ENCODE measurements at places on chromosomes 1 and 21. TPM values are rescaled to one million over a fixed set of nuclear protein-coding genes. Genes with fewer than 3 reads are reported as not detected.

DUSP10 gene
- 28.8 TPM for total RNA-seq

DNA sequence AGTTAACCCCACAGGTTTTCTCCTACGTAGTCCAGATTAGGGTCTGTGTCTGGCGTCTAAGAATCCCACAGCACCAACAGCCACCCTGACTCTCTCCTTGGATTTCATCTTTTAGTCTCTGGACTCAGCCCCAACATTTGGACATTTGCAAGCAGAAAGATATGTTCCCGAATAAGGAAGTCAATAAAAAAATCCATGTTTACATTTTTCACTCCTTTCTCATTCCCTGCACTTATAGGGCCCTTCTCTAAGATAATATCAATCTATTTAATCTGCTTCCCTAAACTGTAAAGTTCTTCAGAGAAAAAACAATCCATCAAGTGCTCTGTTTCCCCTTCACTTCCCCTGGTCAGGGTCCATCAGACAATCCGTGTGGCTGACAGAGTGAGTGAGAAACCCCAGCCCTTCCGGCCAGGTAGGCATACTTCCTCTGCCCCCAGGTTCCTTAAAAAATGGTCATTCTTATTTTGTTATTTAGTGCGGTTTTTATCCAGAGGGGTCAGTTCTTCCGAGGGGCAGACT lies 105.9 kb upstream of the CDC42BPA start:
- H3K27me3 ChIP-seq, result no peaks in the 10 kb centered on the region
- H3K27ac ChIP-seq, result no peak overlapping the region
- no peak for DNase-seq
- no peaks in the 10 kb centered on the region for H3K4me1 ChIP-seq
- no peaks in the 10 kb centered on the region for H3K36me3 ChIP-seq
- no peak overlapping the region for H3K4me3 ChIP-seq

GRCh38 chr1:16139473-16139962 lies 16.4 kb downstream of the EPHA2 start:
- peaks cover 50% of the 10 kb centered on the region for H3K4me1 ChIP-seq
- no peaks in the 10 kb centered on the region for H3K27me3 ChIP-seq
- DNase-seq, result peak; percentile 82

- H3K4me1 ChIP-seq, result peaks cover 13% of the 10 kb centered on the region
- H3K27me3 ChIP-seq, result peaks cover 43% of the 10 kb centered on the region
- H3K36me3 ChIP-seq, result no peaks in the 10 kb centered on the region
- DNase-seq, result no peak
- H3K27ac ChIP-seq, result no peak overlapping the region
Observed at GRCh38 chr1:118504867-118505266, 319.8 kb upstream of the SPAG17 start.

GRCh38 chr1:119713749-119714456 lies 2.2 kb downstream of the PHGDH start:
- no peaks in the 10 kb centered on the region for H3K36me3 ChIP-seq
- peak; percentile 51 for DNase-seq
- peaks cover 14% of the 10 kb centered on the region for H3K4me1 ChIP-seq
- H3K27me3 ChIP-seq, result no peaks in the 10 kb centered on the region
- peak overlapping the region; percentile 50 for H3K27ac ChIP-seq

Measured in cardiac muscle cell (in vitro differentiated cells and primary cell).